ENCODE measurements at places on chromosomes 3 and 15.

GRCh38 chr3:184514171-184514490 is 47.5 kb upstream of the EPHB3 start:
- no peak for DNase-seq

DNA sequence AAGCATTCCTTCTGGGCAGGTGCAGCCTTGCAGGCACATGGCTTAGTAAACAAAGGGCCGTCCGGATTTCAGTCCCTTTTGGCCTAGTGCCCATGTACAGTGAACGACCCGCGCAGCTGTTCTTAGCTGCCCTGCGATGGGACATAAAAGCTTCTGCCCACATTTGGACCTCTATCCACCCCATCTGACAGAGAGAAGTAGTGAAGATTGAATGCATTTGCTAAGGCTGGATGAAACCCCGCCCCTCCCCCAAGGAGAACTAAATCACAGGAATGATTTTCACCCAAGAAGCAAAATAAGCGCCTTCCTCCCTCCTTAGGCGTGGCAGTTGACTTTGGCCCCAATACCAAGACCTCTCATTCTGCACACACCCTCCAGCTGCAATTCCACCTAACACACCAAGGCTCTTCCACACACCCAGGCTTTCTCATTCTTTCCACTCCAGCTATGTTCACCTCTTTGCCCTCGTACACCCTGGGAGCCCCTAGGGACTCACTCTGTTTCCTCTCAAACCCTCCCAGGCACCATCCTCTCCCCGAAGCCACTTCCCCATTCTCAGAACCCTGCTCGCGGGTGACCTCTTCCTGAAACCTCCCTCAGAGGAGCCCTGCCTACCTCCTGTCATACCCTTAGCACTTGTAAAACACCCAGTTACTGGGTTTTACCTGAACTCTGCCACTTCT is 14.1 kb upstream of the HRH1 start:
- no peak for DNase-seq

GRCh38 chr15:70314688-70315087 is 217.0 kb upstream of the TLE3 start:
- no peak for DNase-seq

DNA sequence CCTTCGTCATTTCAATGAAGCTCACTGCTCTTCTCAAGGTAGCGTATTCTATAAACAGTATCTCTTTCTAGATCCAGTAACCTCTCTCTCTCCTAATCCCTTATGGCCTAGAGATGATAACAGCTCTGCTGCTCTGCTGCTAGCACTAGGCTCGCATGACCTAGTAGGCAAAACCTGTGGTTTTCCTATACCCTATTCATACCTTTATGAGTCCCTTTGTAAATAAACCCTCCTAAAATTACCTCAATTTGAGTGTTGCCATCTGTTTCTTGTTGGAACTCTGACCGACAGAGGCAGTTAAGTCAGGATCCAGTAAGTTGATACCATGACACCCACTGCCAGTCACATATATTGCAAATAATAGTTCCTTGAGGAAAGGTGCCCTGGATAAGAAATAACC is 7.3 kb downstream of the CCDC14 start:
- DNase-seq, result no peak

GRCh38 chr3:66092175-66092995 is 53.7 kb upstream of the MAGI1 start:
- no peak for DNase-seq

GRCh38 chr3:167750272-167750971 is 14.9 kb downstream of the SERPINI1 start:
- DNase-seq, result no peak

DNA sequence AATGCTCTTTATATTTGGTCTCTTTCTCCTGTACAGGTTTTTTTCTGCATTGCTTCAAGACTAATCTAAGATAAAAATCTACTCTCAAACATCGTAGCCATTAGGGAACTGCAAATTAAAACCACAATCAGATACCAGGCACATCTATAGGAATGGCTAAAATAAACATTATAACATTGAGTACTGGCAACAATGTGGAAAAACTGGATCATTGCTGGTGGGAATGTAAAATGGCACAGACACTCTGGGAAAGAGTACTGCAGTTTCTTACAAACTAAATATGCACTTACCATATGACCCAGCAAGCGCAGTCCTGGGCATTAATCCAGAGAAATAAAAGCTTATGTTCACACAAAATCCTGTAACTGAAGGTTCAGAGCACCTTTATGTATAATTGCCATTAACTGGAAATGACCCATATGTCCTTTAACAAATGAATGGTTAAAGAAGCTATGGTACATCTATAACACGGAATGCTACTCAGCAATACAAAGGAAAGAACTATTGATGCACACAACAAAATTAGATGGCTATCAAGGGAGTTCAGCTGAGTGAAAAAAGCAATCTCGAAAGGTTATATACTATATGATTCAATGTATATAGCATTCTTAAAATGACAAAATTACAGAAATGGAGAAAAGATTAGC is 6.3 kb downstream of the ABCC5 start:
- DNase-seq, result peak; percentile 37

DNA sequence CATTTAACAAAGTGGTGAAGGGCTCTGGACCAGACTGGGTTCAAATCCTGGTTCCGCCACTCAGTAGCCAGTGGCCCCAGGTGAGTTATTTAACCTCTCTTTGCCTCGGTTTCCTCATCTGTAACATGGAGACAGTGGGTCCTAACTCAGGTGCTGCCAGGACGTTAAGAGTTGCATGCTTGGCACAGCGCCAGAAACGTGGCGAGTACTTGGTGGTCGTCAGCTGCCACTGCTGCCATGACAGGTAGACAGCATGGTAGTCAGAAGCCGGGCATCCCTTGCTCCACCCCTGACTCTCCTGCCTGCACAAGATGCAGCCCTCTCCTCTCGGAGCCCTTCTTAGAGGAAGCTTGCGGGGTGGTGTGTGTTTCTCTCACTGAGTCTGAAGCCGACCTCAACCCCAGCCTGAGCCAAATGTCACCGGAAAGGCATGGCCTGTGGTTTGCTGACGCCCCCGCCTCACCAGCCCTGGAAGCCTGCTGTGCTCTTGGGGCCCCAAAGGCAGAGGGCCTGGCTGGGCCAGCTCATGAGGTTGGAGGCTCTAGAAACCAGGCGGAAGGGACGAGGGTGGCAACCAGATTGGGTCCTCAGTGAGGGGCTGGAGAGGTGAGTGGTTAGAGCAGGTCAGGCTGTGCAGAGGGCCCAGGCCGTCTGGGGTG is 160.8 kb upstream of the TLE3 start:
- no peak for DNase-seq

DNA sequence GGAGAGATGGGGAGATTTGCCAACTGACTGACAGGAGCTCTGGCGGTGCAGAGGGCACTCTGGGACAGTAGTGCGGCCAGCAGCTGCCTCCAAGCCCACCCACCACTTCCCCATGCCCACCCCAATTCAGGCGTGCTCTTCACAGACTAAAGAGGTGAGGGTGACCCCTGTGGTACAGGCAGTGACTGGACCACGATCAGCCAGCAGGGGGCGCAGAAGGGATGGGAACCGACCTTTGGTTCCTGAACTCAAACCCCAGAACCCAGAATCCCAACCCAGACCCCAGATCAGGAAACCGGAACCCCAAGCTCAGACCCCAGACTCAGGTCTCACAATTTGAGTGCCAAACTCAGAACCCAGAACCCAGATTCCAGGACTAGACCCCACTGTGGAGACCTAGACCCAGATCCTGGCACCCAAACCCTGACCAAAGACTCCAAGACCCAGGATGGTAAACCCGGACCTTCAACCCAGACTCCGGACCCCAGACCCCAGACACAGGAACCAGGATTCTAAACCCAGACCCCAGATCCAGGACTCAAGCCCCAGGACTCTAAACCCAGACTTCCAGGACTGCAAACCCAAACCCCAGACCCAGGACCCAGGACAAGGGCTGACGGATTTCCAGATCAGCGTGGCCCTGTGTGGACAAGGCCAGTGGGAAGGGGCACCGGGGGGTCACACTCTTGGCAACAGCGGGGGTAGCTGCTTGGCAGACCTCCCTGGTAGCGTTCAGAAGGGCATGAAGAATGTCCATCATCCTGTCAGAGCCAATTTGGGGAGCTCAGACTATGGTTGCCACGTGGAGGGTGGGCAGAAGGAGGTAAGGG is 3.7 kb upstream of the MYL3 start:
- no peak for DNase-seq

DNA sequence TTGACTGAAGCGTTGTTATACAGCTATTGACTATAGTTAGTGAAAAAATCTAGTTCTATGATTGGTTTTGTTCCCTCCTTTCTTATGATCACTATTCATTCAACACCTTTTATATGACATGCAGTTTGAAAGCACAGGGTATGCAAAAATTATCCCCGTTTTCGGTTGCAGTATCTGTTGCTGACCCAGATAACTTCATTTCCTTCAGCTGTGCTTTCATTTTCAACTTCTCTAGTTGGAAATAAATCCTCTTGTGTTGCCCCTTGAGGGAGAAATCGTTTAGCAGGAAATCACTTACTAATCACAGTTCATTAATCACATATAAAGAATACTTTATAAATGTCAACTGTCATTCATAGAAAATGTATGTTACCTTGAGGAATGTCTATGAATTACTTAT is 55.1 kb downstream of the MBNL1 start:
- DNase-seq, result no peak

GRCh38 chr3:177889161-177889560 is 647.1 kb upstream of the KCNMB2 start:
- DNase-seq, result no peak

DNA sequence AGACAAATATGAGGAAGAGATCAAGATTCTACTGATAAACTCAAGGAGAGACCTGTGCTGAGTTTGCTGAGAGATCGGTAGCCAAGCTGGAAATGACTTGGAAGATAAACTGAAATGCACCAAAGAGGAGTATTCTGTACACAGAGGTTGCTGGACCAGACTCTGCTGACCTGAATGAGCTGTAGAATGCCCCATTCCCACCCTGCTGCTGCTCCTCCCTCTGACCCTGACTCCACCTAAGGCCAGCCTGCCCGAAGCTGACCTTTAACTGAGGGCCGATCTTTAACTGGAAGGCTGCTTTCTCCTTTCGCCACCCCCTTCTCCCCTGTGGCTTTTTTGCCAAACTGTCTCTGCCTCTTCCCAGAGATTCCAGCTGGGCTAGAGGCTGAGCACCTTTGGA is 34.6 kb downstream of the CDIN1 start:
- no peak for DNase-seq

- DNase-seq, result no peak
Measured at GRCh38 chr3:193895409-193895808, 240.5 kb upstream of the HES1 start.

GRCh38 chr3:151230646-151231045 is 27.6 kb upstream of the GPR171 start:
- DNase-seq, result no peak

- no peak for DNase-seq
Measured at GRCh38 chr3:145727476-145727875, 433.5 kb downstream of the PLOD2 start.

DNA sequence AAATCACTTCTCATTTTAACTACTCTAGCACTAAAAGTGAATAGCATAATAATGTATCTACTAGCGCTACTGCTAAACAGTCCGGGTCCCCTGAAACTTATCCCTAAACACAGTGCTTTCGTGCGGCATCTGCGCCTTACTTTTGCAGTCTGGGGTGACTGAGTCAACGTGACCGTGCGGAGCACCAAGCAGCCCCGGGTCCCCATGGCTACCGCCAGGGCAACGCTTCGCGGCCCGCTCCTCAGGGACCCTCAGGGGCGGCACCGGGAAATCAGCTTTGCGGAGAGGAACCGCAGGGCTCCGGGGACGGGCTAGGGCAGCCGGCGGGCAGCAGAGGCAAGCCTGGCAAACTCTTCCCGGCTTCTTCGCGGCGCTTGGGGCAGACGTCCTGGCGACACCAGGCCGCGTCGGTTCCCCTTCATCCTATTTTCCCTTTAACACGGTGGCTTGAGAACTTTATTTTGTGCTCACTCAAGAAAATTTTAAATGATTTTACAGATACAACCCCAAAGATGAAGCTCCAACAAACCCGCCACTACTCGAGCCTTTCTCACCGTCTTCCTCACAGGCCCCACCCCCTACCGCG is 757 bp upstream of the DIPK2A start:
- peak; percentile 23 for DNase-seq

GRCh38 chr3:10366651-10367101 is 45.8 kb upstream of the SEC13 start:
- peak; percentile 72 for DNase-seq

DNA sequence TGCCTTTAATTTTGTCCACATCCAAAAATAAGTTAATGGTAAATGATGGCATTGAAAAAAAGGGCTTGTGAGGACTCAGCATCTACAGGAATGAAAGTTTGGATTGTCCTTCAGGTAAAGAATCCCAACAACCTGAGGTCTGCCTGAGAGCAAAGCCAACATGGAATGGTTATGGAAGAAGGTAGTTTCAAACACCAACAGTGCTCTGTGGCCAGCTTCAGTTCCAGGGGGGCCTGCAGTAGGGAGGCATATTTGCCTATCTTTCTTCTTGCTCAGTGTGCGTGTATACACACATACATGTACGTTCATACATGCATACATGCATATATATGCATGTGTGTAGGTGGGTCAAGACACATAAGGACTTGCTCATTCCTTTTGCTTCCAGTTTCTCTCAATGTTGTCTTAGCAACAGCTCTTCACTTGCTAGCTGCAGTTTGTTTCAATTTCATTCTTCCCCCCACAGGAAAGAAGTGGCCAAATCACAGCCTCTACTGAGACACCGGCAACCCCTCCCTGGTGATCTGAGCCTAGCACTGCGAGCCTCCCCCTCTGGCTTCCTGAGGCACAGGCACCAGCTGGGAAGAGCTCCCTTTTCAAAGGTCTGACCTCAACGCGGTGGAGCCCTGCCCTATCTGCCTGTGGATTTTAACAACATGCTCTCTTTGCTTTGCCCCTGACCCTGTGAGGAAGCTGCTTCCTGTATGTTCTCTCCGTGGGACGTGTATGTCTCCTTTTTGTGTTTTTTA is 146.2 kb downstream of the KLF13 start:
- DNase-seq, result no peak

DNA sequence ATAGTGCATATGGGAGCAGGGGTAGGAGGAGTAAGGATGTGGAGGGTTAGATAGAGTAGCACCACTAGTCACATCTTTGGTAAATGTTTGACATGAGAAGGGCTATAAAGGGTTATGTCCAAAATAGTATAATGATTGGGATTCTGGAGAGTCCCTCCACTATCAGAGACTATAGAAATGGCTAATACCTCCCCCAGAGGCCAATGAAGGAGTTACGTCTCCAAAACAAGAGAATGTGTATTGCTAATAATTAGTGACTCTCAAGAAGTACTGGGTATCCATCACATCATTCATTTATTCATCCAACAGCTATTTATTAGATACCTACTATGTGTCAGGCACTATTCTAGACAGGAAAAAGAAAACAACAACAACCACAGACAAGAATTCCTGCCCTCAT is 203.7 kb upstream of the UMPS start:
- DNase-seq, result no peak

GRCh38 chr3:43727930-43728329 is 37.2 kb downstream of the ABHD5 start:
- DNase-seq, result no peak

DNA sequence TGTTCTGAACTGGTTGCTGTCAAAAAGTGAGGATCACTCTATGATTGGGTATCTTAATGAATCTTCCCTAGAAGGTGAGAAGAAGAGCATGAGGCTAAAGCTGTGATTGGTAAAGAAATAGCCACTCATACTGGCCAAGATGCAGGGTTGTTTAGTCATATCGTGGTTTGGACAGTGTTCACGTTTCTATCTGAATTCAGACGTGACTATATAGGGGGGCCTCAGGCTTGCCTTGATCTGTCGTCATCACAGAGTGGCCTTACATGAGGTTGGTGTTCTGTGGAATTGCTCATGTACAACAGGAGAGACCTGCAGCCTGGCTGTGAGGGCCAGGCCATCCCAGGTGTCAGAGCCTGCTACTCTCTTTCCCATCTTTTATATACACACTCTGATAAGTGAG is 12.4 kb downstream of the RTP2 start:
- no peak for DNase-seq

GRCh38 chr15:98025237-98025636 is 64.7 kb downstream of the ARRDC4 start:
- peak; percentile 11 for DNase-seq
